Fibroblast of skin of left quadriceps (primary cell): ENCODE measurements at places on chromosomes 2 and 18.

GRCh38 chr2:49044350-49045079 is 109.8 kb downstream of the FSHR start:
- DNase-seq, result no peak

- DNase-seq, result no peak
Measured at GRCh38 chr2:127348426-127349000, 39.3 kb downstream of the MAP3K2 start.

DNA sequence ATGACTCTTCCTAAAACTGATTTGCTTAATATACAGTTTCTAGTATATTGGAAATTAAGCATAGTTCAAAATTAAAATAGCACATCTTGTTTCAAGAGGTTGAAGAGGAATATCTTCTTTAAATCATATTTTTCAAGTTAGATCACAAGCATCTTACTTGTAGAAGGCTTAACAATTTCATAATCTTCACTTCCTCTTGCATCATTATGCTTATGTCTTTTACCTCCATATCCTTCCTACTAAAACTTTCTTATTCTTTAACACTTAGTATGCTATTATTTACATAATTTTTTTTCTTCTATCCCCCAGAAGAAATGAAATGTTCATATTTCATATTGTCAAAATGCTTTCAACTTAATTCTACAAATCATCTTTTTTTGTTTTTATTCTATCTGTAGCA is 1354.9 kb upstream of the TMEFF2 start:
- no peak for DNase-seq

DNA sequence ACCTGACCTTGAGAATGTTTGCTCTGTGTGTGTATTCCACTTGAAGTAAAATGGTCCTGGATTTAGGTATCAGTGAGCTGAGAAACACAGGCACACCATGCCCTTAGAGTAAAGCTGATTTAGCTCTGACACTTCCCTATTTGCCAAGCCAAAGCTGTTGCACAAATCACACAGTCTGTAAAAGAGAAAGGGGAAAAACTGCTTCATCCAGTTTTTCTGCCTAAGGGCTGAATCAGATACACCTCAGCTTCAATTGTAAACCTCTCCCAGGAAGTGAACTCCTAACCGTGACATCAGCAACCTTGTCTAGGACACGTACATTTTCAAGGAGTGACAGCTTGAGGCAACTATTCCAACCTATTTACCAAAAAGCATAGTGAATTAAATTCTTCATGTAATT is 150.4 kb downstream of the NR4A2 start:
- no peak for DNase-seq

- no peak for DNase-seq
Measured at GRCh38 chr2:206150168-206150567, 9.1 kb downstream of the NDUFS1 start.

DNA sequence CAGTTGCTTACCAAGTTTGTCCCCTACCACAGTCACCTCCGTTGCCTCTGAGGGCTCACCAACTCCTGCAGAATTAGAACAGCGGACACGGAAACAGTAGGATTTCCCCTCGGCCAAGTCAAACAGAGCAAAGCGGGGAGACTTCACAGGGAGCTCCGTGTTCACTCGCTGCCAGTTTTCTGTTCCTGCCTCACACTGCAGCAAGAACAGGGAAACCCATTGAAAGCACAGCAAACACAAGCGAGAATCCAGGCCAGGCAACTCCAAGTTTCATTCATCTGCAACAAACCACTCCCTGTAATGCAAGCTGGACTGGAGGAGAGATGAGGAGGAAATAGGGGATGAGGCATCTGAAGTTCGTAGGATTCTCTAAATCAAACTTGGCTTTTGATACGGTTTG is 84.2 kb downstream of the MYOM1 start:
- DNase-seq, result no peak

- DNase-seq, result no peak
Measured at GRCh38 chr2:32792416-32792815, 154.3 kb upstream of the LTBP1 start.
